ENCODE measurements at places on chromosomes 4 and X.

GRCh38 chr4:13654162-13654797, 26.8 kb upstream of the BOD1L1 start:
- DNase-seq, result peak; percentile 59

DNA sequence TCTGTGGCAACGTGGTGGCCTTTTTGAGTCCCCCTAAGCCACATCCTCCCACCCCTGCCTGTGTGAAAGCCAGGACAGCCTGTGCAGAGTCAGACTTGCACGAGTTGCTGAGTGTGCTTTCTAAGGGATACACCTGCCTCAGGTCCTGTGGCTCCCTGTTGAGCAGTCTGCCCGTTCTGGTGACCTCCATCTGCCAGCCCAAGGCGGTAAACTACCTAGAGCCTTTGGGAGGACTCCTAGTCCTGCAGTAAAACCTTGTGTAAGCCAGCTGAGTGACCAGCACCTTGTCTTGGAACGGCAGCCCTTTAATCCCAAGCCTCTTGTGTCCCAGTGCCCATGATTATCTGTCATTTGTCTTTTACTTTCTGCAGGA, 69.3 kb downstream of the NBDY start:
- no peak for DNase-seq

DNA sequence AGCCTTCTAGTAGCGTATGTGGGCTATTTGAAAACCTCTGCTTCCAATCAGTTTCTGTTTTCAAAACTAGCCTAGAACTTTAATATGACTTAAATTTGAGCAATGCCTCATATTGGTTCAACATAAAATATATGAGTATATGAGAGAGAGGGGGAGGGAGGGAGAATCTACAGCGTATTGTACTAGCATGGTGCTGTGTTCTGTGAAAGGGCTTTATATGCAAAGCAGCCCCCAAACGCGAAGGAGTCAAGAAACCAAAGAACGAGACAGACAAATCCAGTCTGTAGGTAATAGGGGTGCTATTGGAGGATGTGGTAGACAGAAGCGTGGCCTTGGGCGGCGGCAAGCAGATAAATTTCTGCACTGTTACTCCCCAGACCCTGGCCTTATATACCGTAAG, 784 bp upstream of the ANXA5 start:
- DNase-seq, result no peak

DNA sequence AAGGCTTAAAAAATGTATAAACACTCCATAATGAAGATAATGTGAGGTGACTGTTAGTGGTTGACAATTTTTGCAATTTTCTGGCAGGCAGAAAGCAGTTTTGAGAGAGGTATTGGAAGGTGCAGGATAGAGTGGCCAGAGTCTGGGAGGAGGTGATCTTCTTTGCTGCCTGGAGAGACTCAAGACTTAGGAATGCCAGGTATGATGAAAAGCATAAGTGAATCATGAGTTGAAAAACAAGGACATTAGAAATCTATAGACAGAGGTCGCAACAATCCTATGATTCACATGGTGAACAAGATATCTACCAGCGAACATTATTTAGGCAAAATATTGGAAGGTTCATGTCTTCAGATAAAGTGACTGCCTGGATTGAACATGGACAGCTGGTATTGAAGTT, 118.5 kb downstream of the CFAP299 start:
- no peak for DNase-seq

- no peak for DNase-seq
Observed at GRCh38 chrX:72687396-72687795, 26.7 kb downstream of the PHKA1 start.

DNA sequence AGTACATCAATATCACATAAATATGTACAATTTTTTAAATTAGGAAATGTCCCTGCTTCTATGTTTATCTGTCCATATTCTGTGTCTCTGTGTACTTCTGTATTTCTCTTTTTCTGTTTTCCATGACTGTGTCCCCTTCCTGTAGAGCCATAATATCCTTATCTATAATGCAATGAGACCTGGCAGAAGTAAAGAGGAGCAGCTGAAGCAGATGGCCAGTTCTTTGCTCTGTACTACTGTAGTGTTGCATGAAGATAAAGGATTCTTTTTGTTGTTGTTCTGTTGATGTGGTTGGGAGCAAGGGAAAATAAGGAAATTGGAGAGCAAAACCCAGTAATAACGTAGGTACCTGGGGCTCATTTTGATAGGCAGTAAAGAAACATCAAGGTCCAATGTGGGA, 301.7 kb downstream of the ADGRL3 start:
- no peak for DNase-seq

DNA sequence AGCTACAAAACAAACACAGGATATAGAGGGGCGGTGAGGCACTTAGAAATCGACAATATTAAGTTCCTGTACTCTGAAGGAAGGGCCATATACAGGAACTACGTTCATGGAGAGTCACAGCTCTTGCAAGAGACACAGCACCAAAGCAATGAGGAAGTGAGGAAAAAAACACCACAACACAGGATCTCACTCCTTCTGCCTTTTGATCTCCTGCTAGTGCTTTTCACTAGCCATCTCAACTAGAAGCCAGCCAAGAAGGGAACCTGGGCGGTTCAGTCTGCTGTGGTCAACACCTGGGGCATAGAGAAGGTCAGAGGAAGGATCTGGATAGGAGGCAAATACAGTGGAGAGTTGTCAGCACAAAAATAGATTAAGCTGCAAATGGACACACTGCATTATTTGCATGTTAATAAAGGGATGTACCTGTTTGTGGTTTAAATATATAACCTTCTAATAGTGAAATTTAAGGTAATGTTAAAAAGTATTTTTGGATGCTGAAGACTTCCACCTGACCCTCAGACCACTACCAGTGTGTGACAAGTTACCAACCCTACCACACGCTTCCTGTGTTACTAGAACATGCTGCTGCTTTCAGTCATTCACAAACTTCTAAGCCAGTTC, 104.6 kb downstream of the DTHD1 start:
- no peak for DNase-seq

GRCh38 chr4:67325791-67326190, 219.5 kb downstream of the CENPC start:
- DNase-seq, result no peak

DNA sequence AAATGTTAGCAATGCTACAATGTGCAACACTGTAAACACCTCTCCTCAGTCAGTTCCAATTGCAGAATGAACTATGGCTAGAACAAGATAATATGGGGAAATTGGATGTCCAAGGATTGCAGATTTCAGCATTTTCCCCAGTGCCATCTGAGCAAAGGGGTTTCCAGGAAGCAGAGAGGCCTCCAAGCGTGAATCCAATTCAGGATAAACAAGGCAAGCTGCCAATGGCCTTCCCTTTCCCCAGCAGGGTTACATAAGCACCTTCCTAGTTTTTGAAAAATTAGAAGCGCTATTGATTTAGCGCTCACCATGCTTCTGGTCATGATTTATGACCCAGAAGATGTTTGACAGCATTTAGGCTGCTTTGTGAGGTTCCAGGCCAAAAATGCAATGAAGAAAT, 223.0 kb upstream of the GATB start:
- DNase-seq, result no peak

GRCh38 chr4:104488151-104488550, 6.5 kb downstream of the CXXC4 start:
- no peak for DNase-seq

DNA sequence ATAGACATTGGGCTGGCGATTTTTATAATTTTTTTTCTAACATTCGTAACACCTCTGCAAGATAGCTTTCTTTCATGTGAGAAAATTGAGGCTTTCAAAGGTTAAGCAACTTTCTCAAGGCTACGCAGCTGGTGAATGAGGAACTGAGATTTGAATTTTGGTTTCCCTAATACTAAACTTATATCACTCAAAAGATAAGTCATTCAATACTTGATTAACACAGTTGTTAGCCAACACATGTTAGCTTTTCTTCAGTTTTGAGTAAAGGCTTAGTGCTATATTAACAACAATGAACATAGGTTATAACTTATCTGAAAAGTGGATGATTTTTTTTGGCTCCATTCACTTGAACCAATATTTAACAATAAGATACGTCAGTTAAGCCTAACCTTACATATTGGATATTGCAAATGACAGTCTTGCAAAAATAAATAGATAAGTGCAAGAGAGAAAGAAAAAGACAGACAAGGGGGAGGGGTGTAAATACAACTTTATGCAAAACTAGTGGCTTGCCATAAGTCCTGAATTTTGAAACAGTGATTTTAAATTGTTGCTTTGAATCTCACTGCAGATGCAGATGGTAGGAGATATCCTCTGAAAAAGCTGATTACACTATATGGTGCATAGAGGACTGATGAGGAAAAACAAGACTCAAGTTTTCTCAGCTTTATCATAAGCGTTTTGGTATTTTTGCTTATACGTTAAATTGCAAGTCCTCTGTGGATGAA, 11.1 kb upstream of the GPM6A start:
- DNase-seq, result no peak

- DNase-seq, result no peak
Observed at GRCh38 chr4:77202491-77202890, 45.5 kb downstream of the CCNG2 start.

GRCh38 chrX:133294126-133294525, 76.0 kb upstream of the TFDP3 start:
- DNase-seq, result no peak

GRCh38 chr4:153245775-153246174, 41.5 kb downstream of the TRIM2 start:
- no peak for DNase-seq

DNA sequence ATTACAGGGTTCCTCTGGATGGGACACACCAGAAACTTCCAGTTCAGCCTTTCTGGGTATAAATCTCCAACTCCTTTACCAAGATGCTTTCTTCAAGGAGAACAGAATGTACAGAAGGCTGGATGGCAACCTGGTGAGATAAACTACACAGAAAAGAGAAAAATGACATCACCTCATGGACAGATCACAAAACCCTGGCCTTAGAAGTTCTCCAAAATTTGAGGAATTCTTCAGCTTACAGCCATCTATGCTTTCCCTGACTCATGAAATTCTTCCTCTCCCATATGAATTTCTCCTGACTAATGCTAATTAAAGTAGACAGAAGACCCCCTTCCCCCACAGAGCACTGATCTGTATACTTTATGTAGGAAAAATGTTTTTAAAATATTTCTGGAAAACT, 345.4 kb downstream of the STIM2 start:
- DNase-seq, result no peak

DNA sequence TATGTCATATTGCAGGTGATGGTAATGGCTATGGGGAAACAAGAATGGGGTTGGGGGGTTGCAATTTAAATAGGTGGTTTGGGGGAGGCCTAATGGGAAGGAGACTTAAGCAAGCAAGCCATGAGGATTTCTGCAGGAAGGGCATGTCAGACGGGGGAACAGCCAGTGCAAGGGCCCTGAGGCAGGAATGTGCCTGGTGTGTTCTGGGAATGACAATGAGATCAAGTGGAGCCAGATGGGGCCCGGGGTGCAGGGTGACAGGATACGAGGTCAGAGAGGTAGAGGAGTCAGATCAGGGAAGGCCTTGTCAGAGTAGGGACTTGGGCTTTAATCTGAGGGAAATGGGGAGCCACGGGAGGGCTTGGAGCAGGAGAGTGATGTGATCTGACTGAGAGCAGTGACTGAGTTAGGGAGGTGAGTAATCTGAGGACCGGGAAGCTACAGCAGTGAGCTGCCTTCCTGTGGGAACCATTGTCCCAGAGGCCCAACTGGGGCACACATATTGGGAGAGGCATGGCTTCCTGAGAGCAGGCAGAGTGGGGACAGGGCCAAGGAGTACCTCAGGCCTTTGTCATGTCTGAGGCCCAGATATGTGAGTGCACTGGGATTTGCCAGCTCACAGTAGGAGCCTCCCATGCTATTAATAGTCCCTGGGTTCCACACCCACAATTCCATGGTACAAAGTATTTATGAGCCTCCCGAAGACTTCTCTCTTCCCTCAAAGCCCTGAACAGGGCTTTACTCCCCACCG, 139.8 kb downstream of the BCOR start:
- DNase-seq, result no peak

GRCh38 chr4:16532240-16532970, 306.1 kb upstream of the TAPT1 start:
- peak; percentile 87 for DNase-seq

DNA sequence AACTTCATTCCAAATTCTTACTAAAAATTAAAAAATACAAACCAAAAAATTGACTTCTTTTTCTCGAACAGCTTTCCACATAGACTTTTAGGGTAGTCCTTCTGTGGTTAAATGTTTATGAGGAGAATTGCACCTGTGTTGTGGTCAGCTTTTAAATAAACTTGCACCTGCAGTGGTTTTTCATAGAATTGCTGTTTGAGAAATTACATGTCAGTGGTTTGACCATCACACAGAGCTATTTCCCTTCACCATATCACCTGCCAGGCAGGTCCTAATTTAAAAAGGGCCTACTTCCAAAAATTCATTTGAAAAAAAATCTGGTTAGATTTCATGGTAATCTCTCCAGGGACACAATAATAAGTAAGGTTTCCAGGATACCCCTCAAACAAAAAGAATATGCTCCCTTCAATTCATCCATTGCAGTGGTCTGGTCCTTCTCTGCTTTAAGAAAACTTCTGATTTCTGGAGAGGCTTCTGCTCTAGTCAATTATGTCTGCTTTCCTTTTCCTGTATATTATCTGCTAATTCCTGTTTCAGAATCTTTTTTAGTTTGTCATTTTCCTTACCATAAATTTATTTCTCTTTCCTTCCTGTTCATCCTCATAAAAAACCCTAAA, 9.8 kb upstream of the UTP3 start:
- DNase-seq, result no peak

- DNase-seq, result no peak
Observed at GRCh38 chr4:155506745-155507144, 130.0 kb upstream of the MAP9 start.

- DNase-seq, result no peak
Observed at GRCh38 chr4:99200138-99200537, 18.9 kb downstream of the ADH6 start.

DNA sequence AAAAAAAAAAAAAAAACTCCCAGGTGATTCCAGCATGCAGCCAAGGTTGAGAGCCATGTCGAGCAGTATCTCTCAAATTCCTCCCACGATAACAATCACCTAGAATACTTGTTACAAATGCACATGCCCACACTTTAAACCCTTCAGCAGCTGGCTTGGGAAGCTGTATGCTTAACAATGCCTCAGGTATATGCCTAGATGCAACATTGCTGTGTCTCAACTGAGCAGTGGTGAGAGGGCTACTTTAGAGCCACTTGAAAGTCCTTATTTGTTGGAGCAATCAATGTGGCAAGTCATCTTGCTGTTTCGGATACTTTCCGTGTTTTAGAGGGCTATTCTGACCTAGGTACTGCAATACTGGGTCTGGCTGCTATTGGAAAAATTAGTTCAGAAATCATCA, 487.4 kb downstream of the INPP4B start:
- no peak for DNase-seq

- DNase-seq, result no peak
Observed at GRCh38 chr4:181752516-181752915, 490.7 kb upstream of the TENM3 start.

- no peak for DNase-seq
Observed at GRCh38 chrX:100593581-100593980, 8.8 kb downstream of the TNMD start.

DNA sequence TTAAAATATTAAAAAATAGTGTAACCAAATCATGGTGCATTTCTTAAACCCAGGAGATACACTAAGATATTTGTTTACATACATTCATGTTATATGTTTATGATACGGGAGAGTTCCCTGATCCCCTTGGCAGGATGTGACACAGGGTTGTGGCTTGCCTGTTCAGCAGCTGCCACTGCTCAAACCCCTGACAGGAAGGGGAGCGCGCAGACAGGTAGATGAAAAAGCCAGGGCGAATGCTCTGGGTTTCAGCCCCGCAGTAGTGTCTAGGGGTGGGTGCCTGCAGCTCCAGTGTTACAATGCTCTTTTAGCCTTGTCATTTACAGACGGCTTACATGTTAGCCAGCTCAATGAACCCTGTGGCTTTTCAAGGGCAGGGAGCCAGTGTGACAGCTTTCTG, 1343.8 kb upstream of the IGFBP7 start:
- no peak for DNase-seq

Data from fibroblast of gingiva (primary cell).